ENCODE measurements at places on chromosomes 13 and 19. TPM values are rescaled to one million over a fixed set of nuclear protein-coding genes. Genes with fewer than 3 reads are reported as not detected.

Gene IRGC
- total RNA-seq, result not detected

Gene MIA
- not detected for total RNA-seq

Gene LILRB5
- 7.7 TPM for total RNA-seq

Gene ZNF790
- total RNA-seq, result 9.8 TPM

Gene ZNF264
- 18.1 TPM for total RNA-seq

Gene ZNF473
- total RNA-seq, result 3.7 TPM

Gene ANGPTL4
- total RNA-seq, result 13.9 TPM

Gene BORA
- total RNA-seq, result 0.86 TPM

Gene PEX11G
- 0.97 TPM for total RNA-seq

Gene ATP4B
- total RNA-seq, result not detected

Gene ZNF560
- not detected for total RNA-seq

Gene KIRREL2
- not detected for total RNA-seq

Gene TPTE2
- total RNA-seq, result not detected

Gene ZFP28
- 5.9 TPM for total RNA-seq

Gene CC2D1A
- total RNA-seq, result 20.0 TPM

Gene CDC42EP5
- 11.6 TPM for total RNA-seq

Gene DZIP1
- 3.9 TPM for total RNA-seq

Gene ZNF575
- total RNA-seq, result 1.5 TPM

Gene ADAMTS10
- total RNA-seq, result 9.1 TPM

Gene PTGIR
- 2.6 TPM for total RNA-seq

Gene KLF2
- 67.6 TPM for total RNA-seq

Gene RFPL4AL1
- total RNA-seq, result not detected

Gene ZNF439
- 3.2 TPM for total RNA-seq

Gene ZNF69
- total RNA-seq, result 4.7 TPM

Gene KASH5
- total RNA-seq, result not detected

Gene YJEFN3
- total RNA-seq, result 5.8 TPM

Gene IZUMO2
- not detected for total RNA-seq

Gene NLRP7
- total RNA-seq, result not detected

Gene LHB
- total RNA-seq, result not detected

Gene EID2B
- total RNA-seq, result 1.7 TPM

Gene KIR2DL4
- not detected for total RNA-seq

Gene PRR36
- total RNA-seq, result 0.08 TPM

Gene POLD1
- 7.8 TPM for total RNA-seq

Gene C1QTNF9B
- total RNA-seq, result 1.9 TPM

Gene PEAK3
- 0.70 TPM for total RNA-seq

Gene LILRA1
- 0.48 TPM for total RNA-seq

Gene ATG4D
- 46.4 TPM for total RNA-seq

Gene UFM1
- total RNA-seq, result 21.7 TPM
